Psoas muscle (tissue), 8 donors: ENCODE measurements at places on chromosomes 2 and 18. TPM values are rescaled to one million over a fixed set of nuclear protein-coding genes. Genes with fewer than 3 reads are reported as not detected.

DNA sequence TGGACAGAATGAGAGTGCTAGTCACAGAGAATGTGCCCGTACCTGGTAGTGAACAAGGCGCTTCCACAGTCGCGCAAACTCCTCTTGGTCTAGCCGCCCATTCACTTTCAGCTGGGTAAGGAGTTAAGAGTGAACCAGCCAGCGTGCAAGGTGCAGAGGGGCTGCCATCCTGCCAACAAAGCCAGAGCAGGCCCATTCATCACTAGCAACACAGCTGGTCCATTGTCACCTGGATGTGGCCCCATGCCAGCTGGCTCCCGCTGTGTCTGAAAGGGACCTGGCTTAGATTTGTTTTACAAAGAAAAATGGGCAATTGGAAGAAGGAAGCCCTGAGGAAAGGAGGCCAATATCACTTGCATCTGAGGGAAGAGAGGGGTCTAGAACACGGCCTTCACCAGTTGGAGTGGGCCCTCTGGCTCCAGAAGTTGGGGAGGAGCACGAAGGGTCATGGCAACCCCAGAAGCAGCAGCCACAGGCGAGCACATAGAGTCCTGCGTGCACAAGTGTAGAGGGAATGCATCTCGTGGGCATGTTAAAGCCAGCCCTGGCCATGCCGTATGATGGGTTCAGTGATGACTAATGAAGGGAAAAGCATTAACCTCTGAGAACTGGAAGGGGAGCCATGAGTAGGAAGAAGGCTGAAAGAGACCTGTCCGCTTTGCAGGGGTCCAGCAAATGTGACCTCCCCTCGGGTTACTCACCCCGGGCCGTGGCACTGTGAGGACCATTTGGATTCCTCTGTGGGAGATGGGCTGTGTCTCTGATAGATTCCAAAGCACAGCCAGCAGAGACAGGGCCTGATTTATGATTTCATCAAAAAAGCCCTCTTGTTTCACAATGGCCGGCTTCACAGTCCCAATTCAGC lies 70.6 kb downstream of the CAPN13 start:
- H3K4me3 ChIP-seq, result no peak overlapping the region
- no peak overlapping the region for H3K27ac ChIP-seq
- H3K27me3 ChIP-seq, result peaks cover 12% of the 10 kb centered on the region
- DNase-seq, result no peak

- H3K4me1 ChIP-seq, result peaks cover 55% of the 10 kb centered on the region
- H3K4me3 ChIP-seq, result no peak overlapping the region
- no peaks in the 10 kb centered on the region for H3K27me3 ChIP-seq
- no peak for DNase-seq
Measured at GRCh38 chr2:241500431-241500975, 7.9 kb downstream of the STK25 start.

GRCh38 chr2:184504252-184504651 lies 94.1 kb upstream of the ZNF804A start:
- H3K27ac ChIP-seq, result no peak overlapping the region
- H3K27me3 ChIP-seq, result no peaks in the 10 kb centered on the region
- no peak for DNase-seq
- H3K4me3 ChIP-seq, result no peak overlapping the region

GRCh38 chr18:59358414-59358711 lies 702 bp downstream of the LMAN1 start:
- DNase-seq, result no peak
- H3K4me1 ChIP-seq, result peaks cover 24% of the 10 kb centered on the region
- H3K27ac ChIP-seq, result peak overlapping the region; percentile 94

DNA sequence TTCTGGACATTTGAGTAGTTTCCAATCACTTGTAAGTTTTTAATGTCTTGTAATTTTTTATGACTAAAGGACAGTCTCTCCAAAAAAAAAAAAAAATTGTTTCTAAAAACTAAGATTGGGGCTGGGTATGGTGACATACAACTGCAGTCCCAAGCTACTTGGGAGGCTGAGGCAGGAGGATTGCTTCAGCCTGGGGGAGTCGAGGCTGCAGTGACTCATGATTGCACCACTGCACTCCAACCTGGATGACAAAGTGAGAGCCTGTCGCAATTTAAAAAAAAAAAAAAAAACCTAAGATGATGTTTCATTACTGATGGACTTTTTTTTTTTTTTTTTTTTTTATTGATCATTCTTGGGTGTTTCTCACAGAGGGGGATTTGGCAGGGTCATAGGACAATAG lies 34.4 kb upstream of the PKDCC start:
- H3K4me3 ChIP-seq, result no peak overlapping the region
- H3K36me3 ChIP-seq, result no peaks in the 10 kb centered on the region
- no peak overlapping the region for H3K27ac ChIP-seq
- no peaks in the 10 kb centered on the region for H3K27me3 ChIP-seq
- H3K4me1 ChIP-seq, result no peaks in the 10 kb centered on the region
- peak; percentile 37 for DNase-seq

GRCh38 chr2:27262379-27263286 lies at the start of gene SLC30A3:
TSS of gene SLC30A3 (minus strand) at chr2:27263047. CDS start at chr2:27262906, 141 bp downstream.
- DNase-seq, result peak; percentile 68
- H3K27me3 ChIP-seq, result peaks cover 87% of the 10 kb centered on the region
- H3K4me3 ChIP-seq, result peak within 1 kb of the TSS; percentile 71
- no peak within 1 kb of the TSS for H3K27ac ChIP-seq
- H3K36me3 ChIP-seq, result no peaks in the 10 kb centered on the region

DNA sequence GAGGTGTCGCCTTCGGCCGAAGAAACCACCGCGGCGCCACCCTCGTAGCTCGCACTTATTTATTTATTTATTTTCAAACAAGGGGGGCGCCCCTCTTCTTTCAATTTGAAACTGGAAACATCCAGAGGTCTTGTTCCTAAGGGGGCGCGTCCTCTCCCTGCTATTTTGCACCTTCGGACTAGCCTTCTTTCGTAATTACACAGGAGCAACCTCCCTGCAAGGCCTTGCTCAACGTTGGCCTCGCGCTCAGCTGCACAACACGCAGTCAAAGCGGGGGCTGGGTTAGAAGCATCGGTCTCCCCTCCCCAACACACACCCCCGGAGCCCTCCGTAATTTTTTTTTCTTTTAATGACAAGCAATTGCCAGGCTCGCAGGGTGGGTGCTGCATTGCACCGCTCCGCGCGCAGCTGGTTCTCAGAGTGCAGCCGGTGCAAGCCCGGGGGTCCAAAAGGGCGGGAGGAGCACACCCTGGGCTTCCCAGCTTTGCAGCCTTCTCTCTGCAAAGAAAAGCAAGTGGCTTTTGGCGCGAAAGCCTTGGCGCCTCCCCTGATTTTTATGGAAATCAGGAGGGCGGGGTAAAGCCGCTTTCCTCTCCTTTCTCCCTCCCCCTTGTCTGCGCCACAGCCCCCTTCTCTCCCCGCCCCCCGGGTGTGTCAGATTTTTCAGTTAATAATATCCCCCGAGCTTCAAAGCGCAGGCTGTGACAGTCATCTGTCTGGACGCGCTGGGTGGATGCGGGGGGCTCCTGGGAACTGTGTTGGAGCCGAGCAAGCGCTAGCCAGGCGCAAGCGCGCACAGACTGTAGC lies at the start of gene MYCN:
Gene MYCN (plus strand): TSS at position 697 of the 807 bp plus-strand sequence. CDS start 1,515 bp downstream, outside the sequence.
- no peak for DNase-seq
- H3K27me3 ChIP-seq, result no peaks in the 10 kb centered on the region
- H3K4me1 ChIP-seq, result peaks cover 29% of the 10 kb centered on the region
- H3K27ac ChIP-seq, result no peak within 1 kb of the TSS
- peak within 1 kb of the TSS; percentile 63 for H3K4me3 ChIP-seq

GRCh38 chr2:215861607-215862350 lies 151.6 kb downstream of the MREG start:
- no peaks in the 10 kb centered on the region for H3K36me3 ChIP-seq
- H3K4me3 ChIP-seq, result no peak overlapping the region
- H3K4me1 ChIP-seq, result no peaks in the 10 kb centered on the region
- no peak for DNase-seq

DNA sequence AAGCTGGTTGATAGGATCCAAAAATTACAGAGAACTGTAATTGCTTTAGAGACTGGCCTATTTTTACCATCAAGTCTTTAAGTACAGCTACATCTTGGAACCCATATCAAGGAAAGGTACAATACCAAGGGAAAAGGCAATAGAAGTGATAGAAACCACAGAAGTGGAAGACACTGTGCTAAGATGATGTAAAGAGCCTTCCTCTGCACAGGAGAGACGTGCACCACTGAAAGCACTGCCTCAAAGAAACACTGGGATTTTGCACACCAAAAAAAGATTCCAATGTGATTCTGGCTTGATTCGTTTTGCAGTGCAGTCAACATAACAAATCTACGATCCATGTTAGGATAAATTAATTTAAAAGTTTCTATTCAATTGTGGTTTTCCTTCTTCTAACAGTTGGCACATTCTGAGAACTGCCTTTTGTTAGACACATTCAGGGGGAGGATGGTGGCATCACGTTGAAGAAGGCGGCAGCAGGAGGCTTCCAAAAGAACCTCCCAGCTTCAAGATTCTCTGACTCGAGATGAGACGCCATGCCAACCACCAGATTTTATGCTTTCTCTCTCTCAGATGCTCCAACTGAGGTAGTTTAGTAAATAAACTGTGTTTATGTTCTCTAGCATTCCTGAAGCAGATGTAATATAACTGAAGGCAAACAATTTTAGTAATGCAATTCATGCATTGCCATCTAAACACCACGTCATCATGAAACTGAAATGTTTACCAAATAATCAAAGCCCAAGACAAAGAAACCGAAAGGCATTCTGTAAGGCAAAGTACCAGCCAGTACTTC lies 102.9 kb downstream of the BCL2 start:
- H3K27ac ChIP-seq, result no peak overlapping the region
- H3K27me3 ChIP-seq, result no peaks in the 10 kb centered on the region
- no peak overlapping the region for H3K4me3 ChIP-seq
- DNase-seq, result no peak

DNA sequence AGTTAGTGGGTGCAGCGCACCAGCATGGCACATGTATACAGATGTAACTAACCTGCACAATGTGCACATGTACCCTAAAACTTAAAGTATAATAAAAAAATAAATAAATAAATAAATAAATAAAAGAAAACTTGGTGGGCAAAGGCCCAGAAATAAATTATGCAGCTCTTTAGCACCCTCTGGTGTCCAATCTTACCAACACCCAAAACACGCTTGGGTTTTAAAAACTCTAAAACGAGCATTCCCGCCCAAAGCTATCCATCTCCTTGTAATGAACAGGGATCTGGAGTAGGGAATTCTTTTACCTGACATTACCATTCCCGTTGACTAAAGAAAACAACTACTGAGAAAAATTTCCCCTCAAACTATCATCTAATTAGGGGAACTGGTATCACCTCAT lies 2005.9 kb upstream of the CELF4 start:
- H3K4me1 ChIP-seq, result no peaks in the 10 kb centered on the region
- H3K27me3 ChIP-seq, result no peaks in the 10 kb centered on the region
- no peaks in the 10 kb centered on the region for H3K36me3 ChIP-seq

GRCh38 chr2:215145611-215146010 lies 7.2 kb upstream of the ABCA12 start:
- no peaks in the 10 kb centered on the region for H3K27me3 ChIP-seq
- no peaks in the 10 kb centered on the region for H3K4me1 ChIP-seq
- H3K27ac ChIP-seq, result no peak overlapping the region
- no peak overlapping the region for H3K4me3 ChIP-seq
- no peaks in the 10 kb centered on the region for H3K36me3 ChIP-seq

DNA sequence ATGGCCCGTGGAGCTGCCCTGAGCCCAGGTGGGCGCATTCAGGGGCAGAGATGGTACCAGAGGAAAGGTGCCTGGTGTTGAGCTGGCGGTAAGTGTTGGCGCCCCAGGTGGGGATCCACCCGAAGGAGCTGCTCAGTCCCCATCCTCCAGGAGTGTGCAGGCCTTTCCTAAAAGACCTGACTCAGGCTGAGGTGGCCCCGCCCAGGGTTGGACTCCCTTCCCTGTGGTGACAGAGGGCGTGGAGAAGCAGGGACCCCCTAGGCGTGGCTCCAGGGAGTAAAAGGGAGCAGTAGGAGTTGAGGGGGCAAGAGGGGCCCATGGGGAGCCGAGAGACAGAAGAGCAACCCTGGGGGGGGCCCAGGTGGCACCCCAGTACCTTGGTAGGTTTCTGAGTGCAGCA lies 2.4 kb downstream of the OXER1 start:
- no peak overlapping the region for H3K27ac ChIP-seq
- H3K27me3 ChIP-seq, result no peaks in the 10 kb centered on the region
- no peaks in the 10 kb centered on the region for H3K4me1 ChIP-seq
- no peak overlapping the region for H3K4me3 ChIP-seq
- DNase-seq, result no peak

GRCh38 chr2:20609995-20610357 lies 40.9 kb downstream of the HS1BP3 start:
- H3K4me1 ChIP-seq, result peaks cover 43% of the 10 kb centered on the region
- no peaks in the 10 kb centered on the region for H3K27me3 ChIP-seq
- no peak overlapping the region for H3K27ac ChIP-seq
- no peak for DNase-seq

GRCh38 chr2:223082706-223083105 lies 30.7 kb downstream of the KCNE4 start:
- H3K36me3 ChIP-seq, result no peaks in the 10 kb centered on the region
- no peak for DNase-seq
- no peaks in the 10 kb centered on the region for H3K27me3 ChIP-seq
- H3K4me1 ChIP-seq, result no peaks in the 10 kb centered on the region

The NFATC1 gene
- 20.8 TPM for polyA plus RNA-seq

The KLHL14 gene
- polyA plus RNA-seq, result not detected

The CRYGD gene
- not detected for polyA plus RNA-seq

The TXNDC2 gene
- 0.04 TPM for polyA plus RNA-seq

The MBOAT2 gene
- 0.11 TPM for polyA plus RNA-seq

The SNED1 gene
- 7.8 TPM for polyA plus RNA-seq

The CLIP4 gene
- polyA plus RNA-seq, result 26.7 TPM

The HS6ST1 gene
- polyA plus RNA-seq, result 90.9 TPM
